ENCODE measurements at places on chromosomes 6 and 20. TPM values are rescaled to one million over a fixed set of nuclear protein-coding genes. Genes with fewer than 3 reads are reported as not detected.

- peaks cover 4% of the 10 kb centered on the region for H3K4me1 ChIP-seq
- H3K27me3 ChIP-seq: no peaks in the 10 kb centered on the region
- no peaks in the 10 kb centered on the region for H3K36me3 ChIP-seq
- DNase-seq: no peak
- peak overlapping the region; percentile 78 for H3K4me3 ChIP-seq
Observed at GRCh38 chr6:10403385-10404106, 11.3 kb downstream of the TFAP2A start.

DNA sequence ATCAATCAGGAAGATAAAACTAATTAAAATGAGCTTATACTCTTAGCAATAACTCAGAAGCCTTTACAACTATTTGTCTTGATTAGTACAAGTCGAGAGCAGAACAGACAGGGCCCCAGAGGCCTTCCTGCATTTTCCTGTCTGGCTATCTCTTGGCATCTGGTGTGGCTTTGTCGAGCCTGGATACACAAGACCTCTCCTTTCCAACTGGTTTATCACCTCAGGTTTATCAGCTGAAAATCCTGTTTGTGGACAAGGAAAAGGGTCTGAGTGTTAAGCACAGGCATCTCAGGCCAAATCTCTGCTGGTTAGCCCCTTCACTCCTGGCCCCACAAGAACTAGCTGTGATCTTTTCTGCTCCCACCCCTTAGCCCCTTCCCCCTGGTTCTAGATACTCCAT, 32.6 kb downstream of the BAK1 start:
- DNase-seq: no peak
- H3K36me3 ChIP-seq: no peaks in the 10 kb centered on the region
- no peak overlapping the region for H3K4me3 ChIP-seq
- no peak overlapping the region for H3K27ac ChIP-seq
- no peaks in the 10 kb centered on the region for H3K27me3 ChIP-seq

OR2H2 gene
- not detected for total RNA-seq

ARFGEF3 gene
- 0.19 TPM for total RNA-seq

FAM83C gene
- 0.05 TPM for total RNA-seq

ADGRF5 gene
- total RNA-seq: 19.9 TPM

BPIFA1 gene
- not detected for total RNA-seq

DNA sequence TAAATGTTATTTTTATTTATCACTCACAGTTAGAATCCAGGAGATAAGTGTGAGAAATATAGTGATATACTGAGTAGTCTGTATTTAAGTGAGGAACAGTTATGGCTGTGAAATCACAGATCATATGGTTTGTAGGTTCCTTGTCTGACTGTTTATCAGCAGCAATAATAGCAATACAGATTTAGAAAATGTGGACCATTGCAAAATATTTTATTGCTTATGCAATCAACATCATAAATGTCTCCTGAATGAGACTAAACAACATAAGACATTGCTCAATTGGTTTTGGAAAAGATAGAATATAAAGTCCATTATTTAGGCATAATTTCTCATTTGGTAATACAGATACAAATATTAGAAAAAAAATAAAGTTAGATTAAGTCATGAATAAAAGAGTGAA, 43.7 kb downstream of the CCDC170 start:
- H3K36me3 ChIP-seq: no peaks in the 10 kb centered on the region
- no peak overlapping the region for H3K4me3 ChIP-seq
- no peaks in the 10 kb centered on the region for H3K4me1 ChIP-seq

STK4 gene
- 20.8 TPM for total RNA-seq

DNA sequence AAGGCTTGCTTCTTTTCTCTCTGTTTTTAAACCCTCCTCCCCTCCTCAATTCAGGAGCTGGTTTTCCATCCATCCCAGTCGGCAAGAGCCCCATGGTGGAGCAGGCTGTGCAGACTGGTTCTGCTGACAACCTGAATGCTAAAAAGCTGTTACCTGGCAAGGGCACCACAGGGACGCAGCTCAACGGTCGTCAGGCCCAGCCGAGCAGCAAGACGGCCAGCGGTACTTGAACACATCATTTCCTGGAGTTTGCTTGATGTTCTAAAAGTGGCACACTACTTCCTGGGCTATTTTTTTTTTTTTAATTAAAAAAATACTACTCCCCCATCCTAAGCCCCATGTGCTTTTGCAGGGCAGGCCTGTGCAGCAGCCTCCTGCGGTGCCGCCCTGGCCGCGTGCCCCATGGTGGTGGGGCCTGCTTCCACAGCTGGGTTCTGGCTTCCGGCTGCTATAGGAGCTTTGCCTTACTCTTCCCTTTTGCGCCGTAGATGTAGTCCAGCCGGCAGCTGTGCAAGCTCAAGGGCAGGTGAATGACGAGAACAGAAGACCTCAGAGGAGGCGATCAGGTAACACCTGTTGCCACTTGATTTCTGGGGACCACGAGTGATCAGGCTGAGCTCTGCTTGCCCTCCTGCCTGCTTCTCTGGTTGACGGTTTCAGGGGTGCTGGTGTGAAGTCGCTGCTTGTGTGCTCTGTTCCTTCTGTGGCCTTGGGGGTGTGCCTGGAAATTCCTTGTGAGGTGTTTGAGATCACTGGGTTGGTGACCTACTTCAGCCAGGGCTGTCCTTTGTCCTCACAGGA, 7.7 kb downstream of the LSM14B start:
- no peak overlapping the region for H3K4me3 ChIP-seq
- peaks cover 8% of the 10 kb centered on the region for H3K4me1 ChIP-seq
- no peaks in the 10 kb centered on the region for H3K27me3 ChIP-seq
- no peak for DNase-seq
- H3K36me3 ChIP-seq: peaks cover 15% of the 10 kb centered on the region

GRCh38 chr6:31267651-31268368, 4.1 kb downstream of the HLA-C start:
- H3K36me3 ChIP-seq: peaks cover 5% of the 10 kb centered on the region
- DNase-seq: no peak
- H3K27me3 ChIP-seq: no peaks in the 10 kb centered on the region
- H3K4me1 ChIP-seq: peaks cover 3% of the 10 kb centered on the region
- H3K4me3 ChIP-seq: no peak overlapping the region

DNA sequence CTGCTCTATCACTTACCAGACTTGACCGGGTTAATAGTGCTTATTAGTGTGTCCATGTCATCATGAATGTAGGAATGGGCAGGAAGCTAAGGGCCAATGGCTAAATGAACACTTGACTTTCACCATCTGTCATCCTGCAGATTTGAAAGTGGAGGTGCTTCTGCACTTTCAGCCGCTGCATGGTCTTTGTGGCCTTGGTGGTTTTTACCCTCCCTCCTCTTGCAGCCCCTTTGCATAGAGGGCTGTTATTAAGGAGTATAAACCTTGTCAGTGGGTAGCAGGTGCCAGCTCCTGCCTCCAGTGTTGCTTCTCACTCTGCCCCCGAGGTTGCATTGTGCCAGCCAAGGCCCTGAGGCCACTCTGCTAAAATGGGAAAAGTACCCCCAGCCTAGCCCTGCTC, 122.2 kb upstream of the TNFAIP3 start:
- H3K27ac ChIP-seq: no peak overlapping the region
- no peak overlapping the region for H3K4me3 ChIP-seq
- DNase-seq: no peak
- no peaks in the 10 kb centered on the region for H3K4me1 ChIP-seq
- no peaks in the 10 kb centered on the region for H3K27me3 ChIP-seq

DNA sequence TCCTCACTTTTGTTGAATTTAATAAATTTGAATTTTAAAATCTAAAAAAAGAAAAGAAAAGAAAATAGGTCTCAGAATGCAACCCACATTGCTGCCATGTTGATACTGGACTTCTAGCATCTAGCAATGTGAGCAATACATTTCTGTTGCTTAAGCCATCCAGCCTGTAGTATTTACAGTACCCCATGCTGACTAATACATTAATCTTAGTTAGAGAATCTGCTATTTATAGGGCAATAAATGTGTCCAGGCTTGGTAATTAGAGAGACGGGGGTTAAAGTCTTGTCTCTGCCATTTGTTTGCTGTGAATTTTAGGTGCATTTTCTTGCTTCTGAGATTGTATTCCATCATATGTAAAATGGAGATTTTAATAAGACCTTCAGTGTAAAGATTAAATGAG, 471.3 kb downstream of the DHX35 start:
- H3K4me1 ChIP-seq: no peaks in the 10 kb centered on the region
- no peak overlapping the region for H3K4me3 ChIP-seq
- DNase-seq: no peak
- no peaks in the 10 kb centered on the region for H3K36me3 ChIP-seq
- no peak overlapping the region for H3K27ac ChIP-seq

TFAP2C gene
- not detected for total RNA-seq

FAXC gene
- under 0.01 TPM for total RNA-seq

XKR7 gene
- 0.05 TPM for total RNA-seq

GRCh38 chr20:10508468-10509251, 73.6 kb downstream of the SLX4IP start:
- no peak for DNase-seq
- H3K27me3 ChIP-seq: no peaks in the 10 kb centered on the region
- peaks cover 18% of the 10 kb centered on the region for H3K4me1 ChIP-seq
- no peaks in the 10 kb centered on the region for H3K36me3 ChIP-seq
- H3K4me3 ChIP-seq: no peak overlapping the region

DNA sequence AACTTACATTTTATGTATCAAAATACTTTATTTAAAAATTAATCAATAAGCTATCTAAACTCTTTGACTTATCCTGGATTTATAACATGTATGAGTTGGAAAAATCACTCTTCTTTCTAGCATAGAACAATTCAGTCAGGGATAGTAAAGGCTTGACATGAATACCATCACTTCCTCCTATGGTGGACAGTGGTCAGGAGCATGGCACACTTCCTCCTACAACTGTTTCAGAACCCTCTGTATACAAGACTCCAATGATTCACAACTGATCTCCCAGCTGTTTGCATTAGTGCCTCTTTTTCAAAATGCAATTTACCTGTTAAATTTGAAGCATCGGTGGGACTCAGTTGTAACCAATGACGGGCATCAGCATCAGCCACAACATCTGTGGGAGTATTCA, 129.7 kb downstream of the RALGAPA2 start:
- H3K27me3 ChIP-seq: no peaks in the 10 kb centered on the region
- no peak overlapping the region for H3K27ac ChIP-seq
- H3K4me1 ChIP-seq: peaks cover 6% of the 10 kb centered on the region
- no peak for DNase-seq

PTCRA gene
- total RNA-seq: not detected

DNA sequence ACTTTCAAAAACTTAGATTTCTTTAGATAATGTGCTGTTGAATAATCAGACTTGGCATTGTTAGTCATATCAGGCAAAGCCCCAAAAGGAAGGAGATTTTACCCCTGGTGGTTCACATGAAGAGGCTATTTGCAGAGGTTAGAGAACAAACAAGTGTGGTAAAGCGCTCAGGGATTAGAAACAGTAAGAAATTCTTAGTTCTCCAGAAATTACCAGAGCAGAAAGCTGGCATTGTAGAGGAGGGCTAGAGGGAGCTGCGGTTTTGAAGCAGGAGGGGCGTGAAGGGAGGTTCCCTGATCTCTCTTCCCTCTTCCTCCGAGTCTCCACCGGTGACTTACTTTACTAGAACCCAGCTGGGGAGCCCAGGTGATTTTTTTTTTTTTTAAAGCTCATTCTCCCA, 10.2 kb downstream of the MYO6 start:
- H3K27ac ChIP-seq: no peak overlapping the region
- H3K4me3 ChIP-seq: no peak overlapping the region
- DNase-seq: no peak
- no peaks in the 10 kb centered on the region for H3K4me1 ChIP-seq

DNA sequence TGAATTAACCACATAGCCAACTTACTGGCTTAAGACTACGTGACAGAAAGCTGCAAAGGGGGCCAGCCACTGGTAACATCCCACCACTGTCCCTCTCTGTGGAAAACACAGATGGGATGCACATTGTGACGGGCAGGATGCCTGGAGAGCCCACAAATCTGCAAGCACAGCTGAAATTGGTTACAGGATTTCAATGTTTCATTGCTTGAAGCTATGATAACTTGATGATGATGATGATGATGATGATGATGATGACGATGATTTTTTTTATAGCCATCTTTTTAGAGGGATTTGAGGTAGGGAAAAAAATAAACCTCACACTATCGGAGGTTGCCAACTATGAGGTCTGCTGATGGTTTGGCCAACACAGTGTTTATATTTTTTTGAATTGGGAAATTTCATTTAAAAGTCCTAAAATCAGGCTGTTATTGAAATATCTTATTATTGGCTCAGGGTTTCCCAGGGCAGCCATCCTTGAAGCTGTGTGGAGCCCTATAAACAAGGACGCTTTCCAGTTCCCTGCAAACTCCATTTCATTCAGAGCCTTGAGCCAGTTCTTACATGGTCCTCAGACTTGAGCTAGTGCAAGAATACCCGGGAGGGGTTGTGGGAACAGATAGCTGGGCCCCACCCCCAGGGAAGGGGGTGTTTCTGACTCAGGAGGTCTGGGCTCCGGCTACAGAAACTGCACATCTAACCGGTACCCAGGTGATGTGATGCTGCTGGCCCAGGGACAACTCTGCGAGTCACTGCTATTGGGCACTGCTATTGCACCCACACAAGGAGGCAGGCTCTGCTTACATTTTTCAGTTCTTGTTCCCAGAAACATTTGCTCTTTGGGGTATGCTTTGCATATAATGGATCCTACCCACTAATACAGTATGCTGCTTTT, 27.1 kb downstream of the BCAS1 start:
- H3K27me3 ChIP-seq: peaks cover 4% of the 10 kb centered on the region
- H3K4me1 ChIP-seq: no peaks in the 10 kb centered on the region
- H3K27ac ChIP-seq: no peak overlapping the region
- no peak for DNase-seq
- H3K4me3 ChIP-seq: no peak overlapping the region

GRCh38 chr20:34522969-34523871, 7.0 kb downstream of the DYNLRB1 start:
- peak; percentile 62 for DNase-seq
- H3K27ac ChIP-seq: no peak overlapping the region
- no peaks in the 10 kb centered on the region for H3K4me1 ChIP-seq
- no peak overlapping the region for H3K4me3 ChIP-seq

TREM1 gene
- 1.3 TPM for total RNA-seq

DNA sequence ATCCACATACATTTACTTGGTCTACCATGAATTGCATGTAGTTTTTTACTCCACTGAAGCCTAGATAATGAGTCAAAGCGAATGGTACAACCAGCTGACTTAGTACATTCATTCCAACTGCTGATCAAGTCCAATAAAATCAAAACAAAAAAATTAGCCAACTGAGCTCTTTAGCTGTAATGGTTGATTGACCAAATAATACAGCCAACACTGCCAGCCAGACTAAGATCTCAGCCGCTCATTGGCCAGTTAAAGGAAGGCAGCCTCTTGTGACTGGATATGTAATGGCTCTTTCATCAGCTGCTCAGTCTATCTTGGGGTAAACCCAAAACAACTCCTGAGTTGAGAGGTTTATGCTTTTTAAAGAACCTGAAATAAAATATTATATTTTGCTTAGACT, 204.3 kb upstream of the RSPO3 start:
- no peaks in the 10 kb centered on the region for H3K36me3 ChIP-seq
- H3K4me1 ChIP-seq: no peaks in the 10 kb centered on the region
- no peak for DNase-seq
- H3K27me3 ChIP-seq: no peaks in the 10 kb centered on the region
- no peak overlapping the region for H3K4me3 ChIP-seq

DNA sequence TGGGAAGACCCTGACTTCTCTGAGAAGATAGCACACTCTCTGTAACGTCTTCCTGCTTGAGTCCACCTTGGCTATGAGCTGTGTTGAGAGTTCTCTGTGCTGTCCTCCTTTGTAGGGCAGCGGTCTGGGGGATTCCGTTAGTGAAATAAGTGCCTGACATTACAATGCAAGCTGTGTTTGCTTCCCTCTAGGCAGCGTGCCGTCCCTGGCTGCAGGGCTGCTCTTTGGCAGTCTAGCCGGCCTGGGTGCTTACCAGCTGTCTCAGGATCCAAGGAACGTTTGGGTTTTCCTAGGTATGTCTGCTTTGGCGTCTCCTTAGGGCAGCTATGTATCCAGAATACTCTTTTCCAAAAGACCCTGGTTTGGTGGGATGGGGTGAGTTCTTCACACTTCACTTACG, 2.8 kb downstream of the TMEM14C start:
- peaks cover 14% of the 10 kb centered on the region for H3K4me1 ChIP-seq
- no peak overlapping the region for H3K4me3 ChIP-seq
- H3K27ac ChIP-seq: no peak overlapping the region
- no peak for DNase-seq
- no peaks in the 10 kb centered on the region for H3K27me3 ChIP-seq
